Naive thymus-derived CD4-positive, alpha-beta T cell (primary cell): ENCODE measurements at places on chromosomes 7 and 10. TPM values are rescaled to one million over a fixed set of nuclear protein-coding genes. Genes with fewer than 3 reads are reported as not detected.
A peak's percentile ranks its signal among the peaks of the same experiment; 100 is the strongest.

DNA sequence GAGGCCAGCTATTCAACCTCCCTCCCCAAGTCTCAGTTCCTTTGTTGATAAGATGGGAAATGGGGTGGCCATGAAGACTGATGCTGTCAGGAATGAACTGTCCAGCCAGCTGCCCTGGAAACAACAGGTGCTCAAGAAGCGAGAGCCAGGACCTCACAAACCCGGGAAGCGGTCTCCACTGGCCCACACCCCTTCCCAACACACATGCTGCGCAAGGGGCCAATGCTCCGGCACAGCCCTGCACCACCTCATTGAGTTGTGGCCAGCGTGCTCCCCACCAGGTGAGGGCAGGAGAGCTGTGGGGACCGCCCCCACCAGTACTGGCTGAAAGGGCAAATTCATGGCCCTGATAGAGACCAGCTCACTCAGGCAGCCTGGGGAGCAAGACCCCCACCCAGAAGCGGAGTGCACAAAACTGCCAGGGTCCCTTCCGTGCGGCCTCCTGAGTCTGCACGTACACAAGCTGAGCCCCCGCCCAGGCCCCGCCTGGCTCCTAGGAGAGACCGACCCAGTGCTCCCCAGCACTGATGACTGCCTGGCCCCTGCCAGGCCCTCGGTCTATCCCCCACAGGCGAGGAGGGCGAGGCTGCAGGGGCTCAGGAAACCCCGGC is 216.6 kb downstream of the MAD1L1 start:
- no peak overlapping the region for H3K27ac ChIP-seq
- H3K36me3 ChIP-seq, result no peaks in the 10 kb centered on the region
- H3K27me3 ChIP-seq, result no peaks in the 10 kb centered on the region
- H3K4me3 ChIP-seq, result no peak overlapping the region
- H3K4me1 ChIP-seq, result no peaks in the 10 kb centered on the region

IFIT2 gene
- 5.4 and 6.0 TPM in 2 replicates for total RNA-seq

DNA sequence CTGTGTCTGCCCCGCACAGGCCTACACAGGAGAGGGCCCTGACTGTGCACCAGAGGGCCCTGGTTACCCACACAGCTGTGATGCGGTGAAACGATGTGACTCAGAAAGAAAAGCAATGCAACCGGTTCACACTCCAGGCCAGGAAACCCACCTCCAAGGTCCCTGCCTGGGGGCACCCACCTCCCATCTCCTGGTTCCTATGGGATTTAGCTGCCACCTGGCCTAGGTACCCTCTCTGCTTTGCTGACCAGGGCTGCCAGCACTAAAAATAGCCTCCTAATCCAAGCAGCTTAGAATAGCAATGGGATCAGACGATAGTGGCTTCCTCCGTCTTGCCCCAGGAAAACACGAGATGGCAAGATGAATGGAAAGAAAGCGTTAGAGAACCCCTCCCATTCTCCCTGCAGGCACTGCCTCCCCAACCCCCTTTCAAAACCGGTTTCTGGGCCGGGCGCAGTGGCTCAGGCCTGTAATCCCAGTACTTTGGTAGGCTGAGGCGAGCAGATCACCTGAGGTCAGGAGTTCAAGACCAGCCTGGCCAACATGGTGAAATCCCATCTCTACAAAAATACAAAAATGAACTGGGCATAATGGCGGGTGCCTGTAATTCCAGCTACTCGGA is 12.4 kb downstream of the RBP3 start:
- no peaks in the 10 kb centered on the region for H3K4me1 ChIP-seq
- no peak overlapping the region for H3K4me3 ChIP-seq
- no peaks in the 10 kb centered on the region for H3K36me3 ChIP-seq
- H3K27ac ChIP-seq, result no peak overlapping the region
- DNase-seq, result no peak

DNA sequence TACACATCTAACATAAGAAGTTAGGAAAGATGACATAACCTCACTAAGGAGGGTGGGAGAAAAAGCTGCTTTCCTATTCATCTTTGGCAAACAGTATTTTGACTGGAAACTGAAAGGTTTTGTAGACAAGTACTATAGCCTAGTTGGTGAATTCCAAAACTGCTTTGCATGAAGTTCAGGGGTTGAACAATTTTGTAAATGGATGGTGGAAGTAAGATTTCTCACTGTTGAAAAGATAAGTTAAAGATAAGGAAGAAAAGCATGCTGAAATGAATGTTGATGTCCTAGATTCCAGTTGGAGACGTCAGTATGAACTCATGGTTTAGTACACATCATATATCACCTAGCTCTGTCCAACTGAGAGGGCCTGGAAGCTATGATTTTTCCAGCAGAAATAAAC is 159.1 kb upstream of the FEZF1 start:
- H3K4me1 ChIP-seq, result no peaks in the 10 kb centered on the region
- DNase-seq, result no peak
- H3K27ac ChIP-seq, result no peak overlapping the region

DNA sequence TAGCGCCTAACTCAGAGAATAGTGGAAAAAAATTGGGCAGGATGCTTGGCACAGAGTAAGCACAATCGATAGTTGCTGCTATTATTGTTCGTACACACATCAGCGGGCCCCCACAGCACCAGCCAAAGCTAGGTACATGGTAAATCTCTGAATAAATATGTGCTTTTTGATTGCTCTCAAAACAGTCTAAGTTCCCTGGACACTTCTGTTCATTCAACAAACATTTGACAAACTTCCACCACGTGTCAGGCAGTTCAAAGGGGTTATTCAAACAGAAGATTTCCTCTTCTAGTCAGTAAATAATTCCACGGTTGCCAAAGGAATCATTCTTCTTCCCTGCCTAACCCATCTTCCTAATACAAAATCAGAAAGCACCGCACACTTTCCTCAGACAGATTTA is 150.8 kb downstream of the DGKI start:
- DNase-seq, result no peak
- H3K36me3 ChIP-seq, result no peaks in the 10 kb centered on the region
- H3K4me1 ChIP-seq, result no peaks in the 10 kb centered on the region
- H3K4me3 ChIP-seq, result no peak overlapping the region
- no peak overlapping the region for H3K27ac ChIP-seq
- H3K27me3 ChIP-seq, result no peaks in the 10 kb centered on the region

DNA sequence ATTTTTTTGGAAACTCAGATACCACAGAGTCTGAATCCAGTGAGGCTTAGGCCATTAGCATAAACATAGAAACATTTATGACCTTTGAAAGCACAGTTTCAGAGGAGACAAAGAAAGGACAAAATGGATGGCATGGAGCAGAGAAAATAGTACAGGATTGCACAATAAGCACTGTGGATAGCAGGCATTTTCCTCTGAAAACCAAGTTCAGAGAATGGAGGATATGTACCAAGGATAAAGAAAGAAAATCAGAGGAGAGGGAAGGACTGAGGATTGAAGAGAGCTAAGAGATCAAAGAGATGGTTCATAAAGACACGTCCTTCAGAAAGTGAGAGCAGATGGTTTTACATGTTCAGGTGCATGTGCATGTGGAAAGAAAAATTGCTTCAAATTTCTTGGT is 707.2 kb upstream of the CELF2 start:
- H3K27me3 ChIP-seq, result no peaks in the 10 kb centered on the region
- H3K36me3 ChIP-seq, result no peaks in the 10 kb centered on the region
- no peak overlapping the region for H3K27ac ChIP-seq
- H3K4me1 ChIP-seq, result no peaks in the 10 kb centered on the region
- no peak overlapping the region for H3K4me3 ChIP-seq

GRCh38 chr7:43625453-43625852 is 42.5 kb downstream of the STK17A start:
- peak overlapping the region; percentile 63 for H3K27ac ChIP-seq
- no peak overlapping the region for H3K4me3 ChIP-seq
- H3K36me3 ChIP-seq, result peaks cover 18% of the 10 kb centered on the region
- no peak for DNase-seq
- H3K27me3 ChIP-seq, result no peaks in the 10 kb centered on the region

DNA sequence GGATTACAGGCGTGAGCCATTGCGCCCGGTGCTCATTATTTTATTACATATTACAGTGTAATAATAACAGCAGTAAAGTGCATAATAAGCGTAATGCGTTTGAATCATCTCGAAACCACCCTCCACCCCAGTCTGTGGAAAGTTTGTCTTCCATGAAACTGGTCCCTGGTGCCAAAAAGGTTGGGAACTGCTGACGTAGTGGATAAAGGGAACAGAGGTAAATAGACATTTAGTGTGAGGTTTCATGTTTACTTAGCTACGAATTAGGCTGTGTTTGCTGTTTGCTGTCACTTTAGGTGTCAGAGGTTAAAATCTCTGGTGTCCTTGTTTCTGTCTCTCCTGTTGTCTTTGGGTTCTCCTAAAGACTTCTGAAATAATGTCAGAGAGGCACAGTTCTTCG is 60.3 kb upstream of the SLC39A12 start:
- H3K36me3 ChIP-seq, result no peaks in the 10 kb centered on the region
- no peak overlapping the region for H3K27ac ChIP-seq
- no peaks in the 10 kb centered on the region for H3K4me1 ChIP-seq
- no peaks in the 10 kb centered on the region for H3K27me3 ChIP-seq

DNA sequence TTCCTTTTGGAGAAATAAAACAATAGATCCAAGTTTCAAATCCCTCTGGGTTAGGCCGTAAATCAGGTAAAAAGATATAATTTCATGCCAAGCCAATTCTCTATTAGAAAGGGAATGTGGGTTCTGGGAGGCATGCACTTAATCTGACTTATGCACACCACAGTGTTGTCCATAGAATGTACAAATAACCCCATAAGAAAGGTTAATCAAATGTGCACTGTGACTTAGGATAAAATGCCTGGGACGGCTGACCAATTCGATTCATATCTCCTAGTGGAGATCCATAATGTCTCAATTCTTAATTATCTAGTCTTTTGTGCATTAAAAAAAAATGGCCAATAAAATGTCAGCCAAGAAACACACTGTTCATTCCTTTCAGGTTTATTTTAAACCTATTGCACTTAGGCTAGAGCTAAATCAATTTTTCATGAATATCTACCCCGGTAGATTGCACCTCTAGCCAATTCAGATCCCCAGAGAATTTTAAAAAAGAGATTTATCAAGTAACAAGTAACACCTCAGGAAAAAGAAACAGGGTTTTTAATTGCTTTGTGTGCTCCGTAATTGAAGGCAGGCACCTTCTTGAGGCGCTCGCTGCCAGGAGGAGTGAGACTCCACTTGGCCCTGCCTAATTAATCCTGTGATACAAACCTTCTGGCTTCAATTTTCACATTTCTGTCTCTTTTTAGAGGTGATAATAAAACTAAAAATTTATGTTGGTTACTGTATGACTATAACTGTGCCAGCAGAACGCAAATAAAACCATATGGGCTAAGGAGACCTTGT is 265.1 kb downstream of the ETV1 start:
- H3K4me3 ChIP-seq, result no peak overlapping the region
- H3K4me1 ChIP-seq, result no peaks in the 10 kb centered on the region
- no peak for DNase-seq
- no peaks in the 10 kb centered on the region for H3K36me3 ChIP-seq
- no peaks in the 10 kb centered on the region for H3K27me3 ChIP-seq

GRCh38 chr7:67448271-67448670 is 451.6 kb downstream of the TYW1 start:
- no peak overlapping the region for H3K4me3 ChIP-seq
- no peaks in the 10 kb centered on the region for H3K27me3 ChIP-seq
- H3K4me1 ChIP-seq, result no peaks in the 10 kb centered on the region
- no peak overlapping the region for H3K27ac ChIP-seq
- DNase-seq, result no peak

DNA sequence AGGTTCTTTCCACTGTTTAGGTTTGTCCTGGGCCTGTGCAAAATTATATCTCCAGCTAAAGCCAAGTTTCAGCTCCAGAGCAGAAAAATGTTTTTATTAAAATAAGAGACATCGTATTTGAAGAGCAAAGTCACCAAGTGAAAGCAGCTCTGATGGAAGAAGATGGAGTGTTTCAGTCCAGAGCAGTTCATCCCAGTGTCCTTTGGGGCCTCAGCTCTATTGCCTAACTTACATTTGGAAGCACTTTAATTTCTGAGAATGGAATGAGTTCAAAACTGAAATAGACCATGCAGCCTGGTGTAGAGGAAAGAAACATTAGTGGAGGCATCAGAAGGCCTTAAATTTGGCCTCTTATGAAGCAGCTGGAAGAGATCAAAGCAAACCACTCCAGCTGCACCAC is 545.2 kb downstream of the SORCS1 start:
- H3K27me3 ChIP-seq, result no peaks in the 10 kb centered on the region
- DNase-seq, result no peak
- H3K4me1 ChIP-seq, result no peaks in the 10 kb centered on the region
- H3K4me3 ChIP-seq, result no peak overlapping the region
- H3K36me3 ChIP-seq, result no peaks in the 10 kb centered on the region

ZNF365 gene
- 0.32 TPM for total RNA-seq

PIP gene
- total RNA-seq, result not detected

DNA sequence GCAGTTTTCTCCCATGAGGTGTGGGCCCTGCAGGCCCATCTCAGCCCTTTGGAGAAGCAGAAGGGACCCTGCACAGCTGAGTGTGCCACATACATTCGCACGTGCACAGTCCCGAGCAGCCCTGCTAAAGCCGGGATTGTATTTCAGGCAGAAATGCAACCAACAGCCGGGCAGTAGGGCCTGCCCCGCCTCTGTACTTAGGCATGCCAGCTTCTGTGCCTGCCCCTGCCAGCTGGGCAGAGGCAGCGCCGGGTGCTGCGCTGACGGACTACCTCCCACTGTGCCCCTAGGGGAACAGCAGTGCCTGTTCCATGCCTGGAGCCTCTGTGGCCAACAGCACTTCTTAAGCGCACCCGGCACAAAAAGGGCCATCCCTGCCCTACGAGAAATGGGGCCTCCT is 170.3 kb downstream of the NEURL1 start:
- H3K27ac ChIP-seq, result no peak overlapping the region
- no peak overlapping the region for H3K4me3 ChIP-seq
- DNase-seq, result no peak
- peaks cover 4% of the 10 kb centered on the region for H3K4me1 ChIP-seq
- H3K36me3 ChIP-seq, result no peaks in the 10 kb centered on the region
- H3K27me3 ChIP-seq, result no peaks in the 10 kb centered on the region

- no peaks in the 10 kb centered on the region for H3K4me1 ChIP-seq
- H3K27ac ChIP-seq, result no peak overlapping the region
- no peaks in the 10 kb centered on the region for H3K36me3 ChIP-seq
- DNase-seq, result no peak
These were observed 398.4 kb downstream of the PLXNA4 start for GRCh38 chr7:132177708-132178401.

- no peaks in the 10 kb centered on the region for H3K36me3 ChIP-seq
- DNase-seq, result no peak
- H3K27ac ChIP-seq, result no peak overlapping the region
- no peaks in the 10 kb centered on the region for H3K4me1 ChIP-seq
- H3K4me3 ChIP-seq, result no peak overlapping the region
- H3K27me3 ChIP-seq, result no peaks in the 10 kb centered on the region
These were observed 668.4 kb upstream of the NRP1 start for GRCh38 chr10:34002896-34003295.

LRRN3 gene
- total RNA-seq, result 216 and 227 TPM in 2 replicates

GRCh38 chr10:3881622-3882021 is 96.6 kb upstream of the KLF6 start:
- no peak for DNase-seq
- peaks cover 9% of the 10 kb centered on the region for H3K4me1 ChIP-seq
- no peak overlapping the region for H3K27ac ChIP-seq
- no peak overlapping the region for H3K4me3 ChIP-seq
- H3K36me3 ChIP-seq, result no peaks in the 10 kb centered on the region

UPK3BL1 gene
- 107 TPM for total RNA-seq

GRCh38 chr7:121103086-121103485 is 114.6 kb downstream of the CPED1 start:
- H3K27me3 ChIP-seq, result no peaks in the 10 kb centered on the region
- no peaks in the 10 kb centered on the region for H3K36me3 ChIP-seq
- no peak overlapping the region for H3K4me3 ChIP-seq
- H3K4me1 ChIP-seq, result no peaks in the 10 kb centered on the region
- DNase-seq, result no peak
- H3K27ac ChIP-seq, result no peak overlapping the region

- H3K4me3 ChIP-seq, result no peak within 1 kb of the TSS
- no peaks in the 10 kb centered on the region for H3K4me1 ChIP-seq
- H3K27ac ChIP-seq, result no peak within 1 kb of the TSS
- H3K27me3 ChIP-seq, result no peaks in the 10 kb centered on the region
- no peaks in the 10 kb centered on the region for H3K36me3 ChIP-seq
These were observed at the start of gene LDB3 for GRCh38 chr10:86668297-86669165. LDB3 (plus strand) TSS chr10:86668511; CDS start chr10:86668692, 181 bp downstream.
